ENCODE measurements at places on chromosomes 5 and 9.

DNA sequence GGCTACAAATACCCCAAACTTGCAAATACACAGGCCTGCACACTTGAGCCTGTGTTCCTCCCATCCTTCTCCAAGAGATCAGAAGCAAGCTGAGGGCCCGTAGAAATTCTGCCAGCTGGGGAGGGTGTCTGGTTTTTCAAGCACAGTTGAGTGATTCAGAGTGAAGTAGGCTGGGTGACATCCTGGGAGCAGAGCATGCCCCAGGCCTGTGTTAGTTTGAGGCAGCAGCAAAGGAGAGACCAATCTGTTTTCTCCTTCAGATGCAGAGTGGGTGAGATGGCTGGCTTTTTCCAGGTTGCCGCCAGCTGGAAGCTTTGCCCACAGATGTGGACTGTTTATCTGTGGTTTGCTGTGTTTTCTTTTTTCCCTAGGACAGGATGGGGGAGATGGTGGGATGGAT is 63.1 kb downstream of the RCL1 start:
- no peak for DNase-seq

GRCh38 chr5:119420169-119420568 is 32.1 kb upstream of the HSD17B4 start:
- no peak for DNase-seq

- no peak for DNase-seq
Measured at GRCh38 chr9:119005162-119005561, 364.1 kb downstream of the BRINP1 start.

- DNase-seq: no peak
Measured at GRCh38 chr9:78015241-78015640, 16.4 kb downstream of the GNAQ start.

DNA sequence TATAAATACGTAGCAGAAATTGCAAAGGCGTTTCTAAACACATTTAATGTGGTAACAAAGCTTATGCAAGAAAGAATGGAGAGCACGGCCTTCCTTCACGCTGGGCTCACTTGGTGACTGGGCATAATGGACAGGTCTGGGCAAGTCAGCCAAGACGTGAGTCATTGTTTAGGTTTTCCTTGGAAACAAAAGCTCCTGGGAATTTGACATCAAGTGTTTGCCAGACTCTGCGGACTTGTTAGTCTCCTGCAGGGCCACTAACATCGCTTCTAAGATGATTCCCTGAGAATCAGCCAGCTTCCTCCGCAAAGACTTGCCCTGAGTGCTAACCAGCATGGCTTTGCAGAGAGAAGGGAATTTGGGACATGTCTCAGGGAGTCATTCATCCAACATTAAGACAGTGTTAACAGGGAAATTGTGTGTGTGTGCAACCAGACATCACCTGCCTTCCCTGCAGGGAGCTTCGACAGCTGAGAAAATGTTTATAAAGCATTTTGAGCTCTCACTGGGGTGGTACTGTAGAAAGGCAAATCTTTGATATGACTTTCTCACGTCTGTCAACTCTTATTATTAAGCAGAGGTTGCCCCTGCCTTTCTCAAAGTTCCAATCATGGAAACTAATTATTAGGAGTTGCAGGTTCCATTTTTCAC is 182.5 kb downstream of the NTRK2 start:
- no peak for DNase-seq

DNA sequence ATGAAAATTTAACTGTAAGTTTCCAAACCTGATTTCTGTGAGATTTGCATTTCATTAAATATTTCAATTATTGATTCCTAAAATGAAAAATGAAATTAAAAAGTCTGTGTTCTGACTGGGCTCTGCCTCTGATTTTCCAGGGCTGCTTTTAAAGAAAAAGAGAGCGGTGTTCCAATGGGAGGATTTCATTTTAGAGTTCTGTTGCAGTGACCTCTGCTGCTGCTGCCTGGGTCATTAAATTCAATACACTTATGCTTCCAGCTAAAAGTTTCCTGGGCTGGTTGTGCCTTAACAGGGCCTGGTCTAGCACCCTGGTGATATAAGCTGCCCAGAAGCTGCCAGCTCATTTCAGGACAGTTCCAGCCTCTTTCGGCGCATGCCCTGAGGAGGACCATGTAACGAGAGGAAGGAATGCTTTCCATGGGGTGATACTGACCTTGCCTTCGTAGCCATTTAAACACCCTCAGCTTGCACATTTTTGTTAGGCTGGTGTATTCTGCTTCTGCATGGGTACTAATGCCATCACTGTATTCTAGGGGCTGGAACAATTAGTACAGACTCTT is 93.3 kb downstream of the TMEM174 start:
- no peak for DNase-seq

- no peak for DNase-seq
Measured at GRCh38 chr9:111943200-111943599, 46.6 kb downstream of the UGCG start.

DNA sequence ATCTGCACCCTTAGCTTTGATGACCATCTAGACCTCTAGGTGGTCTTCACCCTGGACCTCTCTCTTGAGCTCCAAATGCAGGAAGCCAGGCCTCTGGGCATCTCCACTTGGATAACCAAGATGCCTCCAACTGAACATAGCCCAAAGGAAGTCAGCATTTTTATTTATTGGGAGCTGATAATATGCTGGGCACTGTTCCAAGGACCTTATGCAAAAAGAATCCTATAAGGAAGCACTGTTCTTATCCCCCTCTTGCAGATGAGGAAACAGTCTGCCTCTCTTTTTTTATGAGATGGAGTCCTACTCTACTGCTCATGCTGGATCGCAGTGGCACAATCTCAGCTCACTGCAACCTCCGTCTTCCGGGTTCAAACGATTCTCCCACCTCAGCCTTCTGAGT is 219.9 kb downstream of the CDK5RAP2 start:
- no peak for DNase-seq

- no peak for DNase-seq
Measured at GRCh38 chr5:74426506-74426905, 214.0 kb downstream of the ENC1 start.

GRCh38 chr5:66337626-66338226 is 193.6 kb downstream of the SREK1 start:
- DNase-seq: no peak

DNA sequence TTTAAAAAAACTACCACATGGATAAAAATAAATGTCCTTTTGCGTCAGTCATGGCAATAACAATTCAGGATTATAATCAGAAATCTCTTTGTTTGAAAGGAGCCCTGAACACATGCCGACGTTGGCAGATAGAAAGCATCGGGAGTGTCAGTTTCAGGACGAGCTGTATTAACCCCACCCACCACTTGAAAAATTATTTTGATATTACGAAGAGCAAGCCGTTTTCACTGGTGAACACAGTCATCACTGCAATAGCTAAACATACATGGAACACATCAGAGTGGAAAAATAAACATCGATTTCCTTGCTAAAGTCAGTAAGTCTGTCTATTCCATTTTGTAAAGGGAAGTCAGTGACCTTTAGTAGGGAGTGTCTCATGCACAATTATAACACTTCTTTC is 266.4 kb upstream of the FBXL7 start:
- no peak for DNase-seq

- DNase-seq: no peak
Measured at GRCh38 chr5:58235299-58235698, 224.6 kb downstream of the PLK2 start.

DNA sequence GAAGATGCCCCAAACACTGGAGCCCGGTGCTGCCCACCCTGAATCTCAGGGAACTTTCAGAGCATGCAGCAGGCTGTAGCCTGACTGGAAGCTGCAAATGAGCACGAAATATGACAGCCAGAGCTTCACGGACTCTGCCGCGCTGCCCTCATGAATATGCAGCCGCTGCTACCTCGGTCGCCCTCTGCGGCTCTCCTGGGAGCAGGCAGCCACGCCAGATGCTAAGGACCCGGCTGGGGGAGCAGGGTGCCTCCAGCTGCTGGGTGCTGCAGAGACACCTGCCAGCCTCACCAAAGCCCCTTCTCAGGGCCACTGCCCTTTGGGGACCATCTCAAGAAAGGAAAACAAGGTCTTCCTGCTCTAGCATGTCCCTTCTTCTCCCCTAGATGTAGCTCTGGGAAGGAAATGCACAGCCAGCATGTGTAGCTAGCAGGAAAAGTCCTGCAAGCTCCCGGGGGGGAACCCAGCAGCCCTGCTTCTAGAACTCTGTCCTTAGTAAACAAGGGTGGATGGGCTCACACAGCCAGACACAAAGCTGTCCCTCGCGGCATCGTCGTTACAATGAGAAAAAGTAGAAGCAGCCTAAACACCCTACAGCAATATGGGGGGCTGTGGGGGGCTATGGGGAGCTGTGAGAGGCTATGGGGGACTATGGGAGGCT is 56.8 kb upstream of the OLFM1 start:
- DNase-seq: no peak

- no peak for DNase-seq
Measured at GRCh38 chr9:109040571-109040970, 27.3 kb upstream of the CTNNAL1 start.
